Epithelial cell of prostate (primary cell): ENCODE measurements at places on chromosomes 1 and 21.

DNA sequence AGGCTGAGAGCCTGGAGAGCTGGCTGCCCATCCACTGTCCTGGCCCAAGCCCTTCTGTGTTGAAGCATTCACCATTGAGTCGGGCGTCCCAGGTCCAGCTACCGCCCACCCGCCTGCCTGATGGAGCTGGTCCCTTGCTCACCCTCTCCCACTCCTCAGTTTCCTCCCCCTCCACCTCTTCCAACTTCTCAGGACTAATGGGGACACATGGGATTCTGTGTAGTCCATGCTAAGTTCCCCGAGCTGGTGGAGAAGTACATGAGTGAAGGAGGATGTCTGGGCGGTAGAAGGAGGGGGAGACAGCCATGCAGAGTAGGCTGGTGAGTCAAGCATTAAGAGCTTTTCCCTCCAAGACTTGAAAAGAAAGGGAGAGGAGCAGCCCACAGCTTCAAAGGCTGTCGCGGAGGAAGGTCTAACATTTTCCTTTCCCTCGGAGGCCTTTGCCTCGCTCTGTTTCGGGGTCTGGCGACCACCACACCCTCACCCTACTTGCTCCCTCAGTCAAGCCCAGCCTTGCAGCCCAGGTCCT, 561 bp downstream of the SLC26A9 start:
- no peak for DNase-seq

DNA sequence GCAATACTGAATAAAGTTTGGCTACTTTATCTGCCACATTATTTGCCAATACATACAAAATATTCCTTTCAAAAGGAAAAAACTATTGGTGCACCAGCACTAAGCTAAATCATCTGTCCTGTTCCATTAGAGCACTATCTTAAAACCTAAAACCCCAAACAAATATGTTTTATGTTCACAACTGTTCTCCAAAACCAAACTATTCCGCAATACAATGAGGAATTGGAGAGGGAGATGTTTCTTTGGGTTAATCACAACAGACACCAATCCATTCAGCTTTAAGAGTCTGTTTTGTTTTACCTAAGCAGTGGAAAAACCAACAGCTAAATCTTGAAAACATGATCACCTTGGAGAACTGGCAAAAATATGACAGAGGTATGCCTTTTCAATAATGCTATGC, 85.1 kb downstream of the ZNF644 start:
- DNase-seq = no peak

DNA sequence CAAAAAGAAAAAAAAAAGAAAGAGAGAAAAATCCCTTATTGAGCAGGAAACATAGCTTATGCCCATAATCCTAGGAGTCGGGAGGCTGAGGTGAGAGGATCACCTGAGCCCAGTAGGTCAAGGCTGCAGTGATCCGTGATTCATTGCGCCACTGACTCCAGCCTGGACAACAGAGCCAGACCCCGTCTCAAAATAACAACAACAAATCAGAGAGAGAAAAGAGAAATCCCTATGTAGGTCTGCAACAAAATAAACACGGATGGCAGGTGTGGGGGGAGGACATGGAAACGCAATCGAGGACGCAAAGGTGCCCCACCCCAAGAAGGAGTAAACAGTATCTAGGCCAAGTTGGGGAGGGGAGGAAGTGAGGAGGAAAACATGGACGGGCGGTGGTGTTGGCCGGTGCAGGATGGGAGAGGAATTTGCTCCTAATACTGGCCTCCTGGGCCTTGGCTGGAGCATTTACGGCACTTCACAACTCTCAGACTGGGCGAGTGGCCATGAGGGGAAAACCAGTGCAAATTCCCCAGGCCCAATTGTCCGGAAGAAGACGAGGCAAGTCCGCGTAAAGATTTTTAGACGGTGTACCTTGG, 609 bp upstream of the CHTOP start:
- DNase-seq = no peak

GRCh38 chr1:38870996-38871395, 2.2 kb downstream of the MYCBP start:
- no peak for DNase-seq

GRCh38 chr1:199546323-199546722, 481.2 kb upstream of the NR5A2 start:
- DNase-seq = peak; percentile 24

DNA sequence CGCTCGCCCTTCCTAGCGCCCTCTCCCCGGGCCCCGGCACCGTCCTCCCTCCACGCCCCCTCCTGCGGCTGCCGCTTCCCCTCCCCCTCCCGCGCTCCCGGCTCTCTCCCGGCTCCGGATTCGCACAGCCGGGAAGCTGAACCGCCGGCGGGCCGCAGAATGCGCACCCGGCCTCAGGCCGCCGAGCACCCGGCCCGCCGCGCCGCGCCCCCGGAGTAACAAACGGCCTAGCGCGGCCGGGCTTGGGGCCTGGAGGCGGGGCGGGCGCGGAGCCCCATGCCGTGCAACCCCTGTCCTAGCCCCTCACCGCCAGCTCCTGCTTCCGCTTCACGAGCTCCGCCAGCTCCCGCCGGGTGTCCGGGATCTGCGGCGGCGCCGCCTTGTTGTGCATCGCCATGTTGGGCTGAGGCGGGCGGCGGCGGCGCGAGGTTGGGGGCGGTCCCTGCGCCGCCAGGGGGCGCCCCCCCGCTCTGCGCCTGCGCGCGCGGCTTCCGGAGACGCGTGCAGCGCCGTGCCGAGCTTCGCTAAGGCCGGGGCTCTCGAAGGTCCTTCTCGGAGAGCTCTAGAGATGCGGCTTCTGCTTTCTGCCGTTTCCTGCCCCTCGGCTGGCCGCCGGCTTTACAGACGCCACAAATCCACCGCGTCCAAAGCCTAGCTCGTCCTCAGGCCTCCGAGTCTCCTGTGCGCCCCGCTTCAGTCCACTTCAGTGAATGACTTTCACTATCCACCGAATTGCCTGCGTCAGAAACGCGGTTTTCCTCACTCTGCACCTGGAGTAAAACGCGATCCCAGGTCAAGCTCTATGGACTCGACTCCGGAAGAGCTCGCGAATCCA, at the start of gene MEAF6:
Gene MEAF6, minus strand, starts transcription at position 417 of the 835 bp plus-strand sequence. Its CDS starts 20 bp downstream, at position 397.
- no peak for DNase-seq

- peak; percentile 22 for DNase-seq
Observed at GRCh38 chr1:187264995-187265602, 436.4 kb downstream of the PLA2G4A start.

GRCh38 chr1:34549199-34549598, 205.6 kb upstream of the GJB5 start:
- DNase-seq = no peak

- no peak for DNase-seq
Observed at GRCh38 chr1:3659093-3659492, 6.8 kb downstream of the TP73 start.

- DNase-seq = no peak
Observed at GRCh38 chr1:183023146-183023600, at the start of gene LAMC1. Gene LAMC1, plus strand, starts transcription at chr1:183023420. Its CDS starts 297 bp downstream, at chr1:183023717.

DNA sequence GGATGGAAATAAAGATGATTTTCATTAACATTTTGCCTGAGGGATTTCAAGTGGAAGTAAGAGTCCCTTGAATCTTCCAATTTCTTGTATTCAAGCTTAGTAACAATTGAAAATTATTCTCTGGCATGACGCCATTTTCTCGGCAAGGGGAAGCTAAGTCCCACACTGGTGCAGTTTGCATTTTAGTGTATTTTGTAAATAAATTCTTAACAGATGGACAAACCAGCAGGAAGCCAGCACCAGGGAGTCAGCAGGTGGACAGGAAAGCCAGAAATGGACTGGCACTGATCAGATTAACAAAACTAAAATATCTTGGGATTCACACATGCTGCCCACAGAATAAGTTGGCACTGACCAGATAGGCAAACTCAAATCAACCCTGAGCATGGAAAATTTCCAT, 311.3 kb downstream of the LRRIQ3 start:
- DNase-seq = no peak

DNA sequence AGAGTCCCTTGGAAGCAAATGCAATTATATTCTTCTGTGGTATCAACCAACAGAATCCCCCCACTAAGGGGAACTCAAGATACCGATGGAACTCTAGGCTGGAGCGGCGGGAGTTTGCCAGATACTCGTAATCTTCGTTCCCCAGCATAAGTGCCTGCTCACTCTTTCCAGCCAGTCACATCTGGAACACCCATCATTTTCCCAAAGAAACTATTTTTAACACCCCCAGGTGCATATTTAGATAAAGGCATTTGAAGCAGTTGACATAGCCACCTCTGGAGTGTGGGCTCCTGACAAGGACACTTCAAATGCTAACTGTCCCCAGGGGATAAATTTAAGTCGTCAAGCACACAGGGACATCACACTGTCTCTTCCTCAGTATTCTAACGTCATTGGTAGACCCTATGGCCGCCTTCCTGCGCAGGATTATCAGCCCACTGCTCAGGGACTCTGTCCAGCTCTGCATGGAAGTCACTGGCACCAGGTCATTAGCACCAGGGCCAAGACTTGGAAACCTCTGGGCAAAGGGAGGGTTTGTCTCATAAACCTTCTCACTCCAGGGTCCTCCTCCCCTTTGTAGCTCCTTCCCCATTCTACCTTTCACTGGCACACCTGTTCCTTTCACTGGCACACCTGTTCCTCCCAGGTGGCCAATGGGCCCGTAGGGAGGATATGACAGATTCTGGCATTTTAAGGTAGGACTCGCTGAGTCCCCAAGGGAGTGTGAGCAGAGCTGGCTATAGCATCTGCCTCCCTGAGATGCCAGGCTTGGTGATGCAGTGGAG, 48.8 kb downstream of the H3-3A start:
- no peak for DNase-seq

- no peak for DNase-seq
Observed at GRCh38 chr1:155607708-155608107, 2.3 kb upstream of the MSTO1 start.

DNA sequence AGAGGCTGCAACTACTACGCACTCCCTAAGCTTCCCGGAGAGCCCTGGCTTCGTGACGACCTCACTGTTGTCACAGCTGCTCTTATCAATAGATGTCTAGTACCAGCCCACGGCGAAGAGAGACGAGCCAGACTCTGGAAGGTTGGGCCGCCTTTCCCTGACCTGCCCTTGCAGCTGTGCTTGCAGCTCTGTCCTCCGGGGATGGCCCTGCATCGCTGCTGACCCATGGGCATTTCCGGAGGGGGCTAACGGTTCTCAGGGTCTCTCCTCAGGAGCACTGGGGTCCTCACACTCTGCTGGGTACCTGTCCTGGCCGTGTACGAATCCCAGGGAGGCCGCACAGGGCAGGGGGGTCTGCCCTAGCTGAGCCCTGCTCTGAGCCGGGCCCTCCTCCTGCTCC, 93.8 kb upstream of the COL6A1 start:
- no peak for DNase-seq

DNA sequence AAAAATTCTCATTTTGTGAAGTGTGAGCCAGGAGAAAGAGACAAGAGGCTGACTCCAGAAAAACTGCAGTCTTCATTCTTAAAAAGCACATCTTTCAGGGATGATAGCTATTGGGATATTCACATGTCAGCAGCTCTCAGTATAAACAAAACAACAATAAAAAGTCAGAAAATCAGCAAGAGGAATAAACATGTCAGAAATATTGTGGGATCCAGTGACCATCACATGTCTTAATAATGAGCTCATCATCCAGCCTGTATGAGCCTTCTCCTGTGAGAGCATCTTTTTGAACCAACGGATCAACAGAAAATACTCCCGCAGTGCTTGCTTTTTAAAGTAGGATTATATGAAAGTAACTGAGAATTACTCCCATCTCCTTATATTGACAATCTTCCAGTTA, 241.6 kb downstream of the SMYD3 start:
- no peak for DNase-seq

DNA sequence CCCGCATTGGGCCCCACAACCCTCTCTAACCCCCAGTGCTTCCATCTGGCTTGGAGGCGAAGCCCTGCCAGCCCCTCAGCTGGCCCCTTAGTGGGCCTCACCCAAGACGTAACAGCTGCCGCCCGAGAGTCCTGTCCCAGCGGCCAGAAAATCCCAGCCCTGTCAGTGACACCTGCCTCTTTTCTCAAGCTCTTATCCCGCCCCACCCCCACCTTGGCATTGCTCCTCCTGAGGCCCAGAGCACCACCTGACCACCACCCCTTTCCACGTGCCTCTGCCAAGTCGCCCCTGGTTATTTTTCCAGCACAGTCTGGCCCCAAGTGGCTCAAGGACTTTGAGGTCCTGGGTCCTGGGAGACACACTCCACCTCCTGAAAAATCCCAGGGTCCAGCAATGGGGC, 5.9 kb upstream of the CTRC start:
- no peak for DNase-seq

DNA sequence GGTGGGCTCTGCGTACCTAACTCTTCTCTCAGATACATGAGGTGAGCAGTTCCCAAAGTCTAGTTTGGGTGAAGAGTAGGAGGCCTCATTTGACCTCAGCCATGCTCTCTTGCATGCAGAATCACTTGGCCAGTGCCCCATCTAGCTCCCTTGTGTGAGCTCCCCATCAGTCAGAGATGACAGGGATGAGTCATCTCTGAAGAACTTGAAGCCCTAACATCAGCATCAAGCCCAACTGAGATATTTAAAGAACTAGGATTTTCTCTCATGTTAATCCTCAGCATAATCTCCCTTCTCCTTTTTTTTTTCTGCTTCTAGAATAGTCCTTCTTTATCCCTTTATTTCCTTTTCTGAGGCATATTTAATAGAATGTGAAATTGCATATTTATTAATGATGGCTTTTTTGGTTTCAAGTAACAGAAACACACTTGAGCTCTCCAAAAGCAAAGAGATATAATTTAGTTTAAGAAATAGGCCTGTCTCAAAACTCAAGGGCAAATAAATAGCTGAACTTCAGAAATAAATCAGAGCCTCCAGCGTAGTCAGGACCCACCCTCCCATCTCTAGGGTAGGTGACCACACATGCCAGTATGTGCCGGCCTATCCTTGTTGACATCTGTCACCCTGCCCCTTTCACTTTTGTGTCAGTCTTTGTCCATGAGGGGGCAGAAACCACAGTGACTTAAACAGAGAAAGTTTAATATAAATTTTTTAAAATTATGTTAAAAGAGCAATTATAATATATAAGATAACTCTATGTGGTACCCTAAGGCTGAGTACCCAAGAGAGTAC, 112.3 kb downstream of the TSEN15 start:
- DNase-seq = no peak

GRCh38 chr1:239954836-239955235, 136.8 kb upstream of the FMN2 start:
- no peak for DNase-seq

GRCh38 chr1:208933984-208934525, 649.5 kb upstream of the CAMK1G start:
- DNase-seq = no peak

GRCh38 chr1:52368383-52369172, 2.6 kb upstream of the CC2D1B start:
- peak; percentile 82 for DNase-seq

DNA sequence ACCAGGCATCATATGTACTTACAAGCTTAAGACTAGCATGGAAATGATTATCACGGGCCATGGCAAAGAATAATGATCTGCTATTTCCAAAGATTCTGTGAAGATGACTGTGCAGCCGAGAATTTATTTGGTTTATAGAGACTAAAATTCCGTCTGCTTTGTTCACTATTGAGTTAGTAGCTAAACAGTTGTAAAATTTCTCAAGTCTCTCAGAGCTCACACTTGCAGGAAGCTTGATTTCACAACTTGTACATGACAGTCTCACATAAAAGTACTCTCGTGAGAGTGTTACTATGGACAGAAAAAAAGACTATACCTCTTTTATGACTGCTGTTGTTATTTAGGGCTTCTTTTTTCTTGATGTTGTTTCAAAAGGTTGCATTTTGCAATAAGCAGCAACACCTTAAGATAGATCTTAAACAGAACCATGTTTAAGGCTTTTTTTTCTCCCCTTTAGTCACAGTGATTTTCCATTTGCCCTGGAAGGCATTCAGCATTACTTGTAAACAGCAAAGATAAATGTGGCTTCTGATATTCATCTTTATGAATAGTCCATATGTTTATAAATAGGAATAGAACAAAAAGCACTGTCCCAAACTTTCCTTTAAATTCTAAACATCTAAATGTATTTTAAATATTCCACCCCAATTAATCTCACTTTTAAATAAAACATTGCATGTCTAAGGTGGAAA, 24.8 kb downstream of the ST6GALNAC5 start:
- no peak for DNase-seq
